ENCODE measurements at places on chromosomes 5 and 9.

- no peak for DNase-seq
Observed at GRCh38 chr5:112907166-112907631, 14.8 kb downstream of the REEP5 start.

- DNase-seq: no peak
Observed at GRCh38 chr5:6492934-6493333, 44.3 kb downstream of the UBE2QL1 start.

DNA sequence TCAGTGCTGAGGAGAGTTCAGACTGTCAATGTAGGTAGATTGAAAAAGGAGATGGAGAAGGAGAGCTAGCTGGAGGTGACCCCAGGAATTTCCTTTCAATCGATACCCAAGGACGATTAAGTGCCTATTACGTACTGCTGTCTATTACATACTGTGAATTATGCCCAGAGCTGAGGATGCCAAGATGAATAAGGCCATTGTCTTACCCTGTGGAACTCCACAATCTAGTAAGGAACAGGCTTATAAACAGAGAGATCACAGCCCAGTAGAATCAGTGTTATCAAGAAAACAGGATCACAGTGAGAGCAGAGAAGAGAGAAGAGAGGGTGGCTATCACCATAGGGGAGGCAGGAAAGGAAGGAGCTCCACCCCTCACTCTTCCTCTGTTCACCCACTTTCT lies 54.1 kb upstream of the PDE8B start:
- no peak for DNase-seq

GRCh38 chr9:82558346-82558745 lies 504.6 kb downstream of the RASEF start:
- DNase-seq: no peak

DNA sequence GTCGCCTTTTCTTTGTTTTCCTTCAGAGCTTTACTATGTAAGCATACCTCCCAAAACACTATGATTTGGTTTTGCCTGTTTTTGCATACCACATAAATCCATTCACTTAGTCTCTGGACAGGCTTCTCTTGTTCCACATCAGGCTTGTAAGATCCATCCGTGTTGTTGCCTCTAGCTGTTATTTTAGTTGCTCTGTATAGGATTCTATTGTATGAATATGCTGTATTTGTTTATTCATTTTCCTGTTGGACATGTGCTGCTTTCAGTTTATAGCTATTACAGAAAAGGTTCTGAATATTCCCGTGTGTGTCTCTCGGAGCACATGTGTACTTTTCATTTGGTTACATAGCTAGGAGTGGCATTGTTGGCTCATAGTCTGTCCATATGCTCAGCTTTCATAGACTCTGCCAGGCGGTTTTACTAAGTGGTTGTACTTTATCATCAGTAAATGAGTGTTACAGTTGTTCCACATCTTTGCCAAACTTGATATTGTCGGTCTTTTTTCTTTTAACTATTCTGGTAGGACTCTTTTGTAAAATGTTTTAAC lies 41.8 kb downstream of the NUP214 start:
- no peak for DNase-seq

All from activated T-cell treated with anti-CD3 and anti-CD28 coated beads for 48 hours (primary cell).